ENCODE measurements at places on chromosomes 11 and 22.

GRCh38 chr11:93494357-93494756, 48.8 kb downstream of the SMCO4 start:
- DNase-seq, result peak; percentile 73

- DNase-seq, result no peak
Measured at GRCh38 chr11:110530900-110531741, 101.4 kb downstream of the FDX1 start.

DNA sequence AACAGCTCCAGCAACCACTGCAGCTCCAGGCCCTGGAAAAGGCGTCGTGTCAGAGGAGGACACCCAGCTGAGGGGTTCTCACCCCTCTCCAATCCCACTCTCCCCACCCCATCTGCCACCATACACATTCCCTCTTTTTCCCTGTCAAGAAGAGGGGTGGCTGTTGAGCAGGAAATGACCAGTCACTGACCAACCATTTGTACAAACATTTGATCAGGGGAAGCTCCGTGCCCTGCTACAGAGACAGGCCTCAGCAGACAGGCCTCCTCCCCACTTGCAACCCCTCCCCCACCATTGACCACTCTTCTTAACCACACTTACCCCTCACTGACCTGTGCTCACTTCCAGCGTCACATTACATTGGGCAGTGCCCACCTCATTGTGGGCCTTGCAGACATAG, 2.3 kb upstream of the VSIG2 start:
- no peak for DNase-seq

- DNase-seq, result peak; percentile 3
Measured at GRCh38 chr11:27786331-27786730, 86.1 kb upstream of the BDNF start.

- no peak for DNase-seq
Measured at GRCh38 chr22:32636884-32637283, 162.3 kb downstream of the FBXO7 start.

DNA sequence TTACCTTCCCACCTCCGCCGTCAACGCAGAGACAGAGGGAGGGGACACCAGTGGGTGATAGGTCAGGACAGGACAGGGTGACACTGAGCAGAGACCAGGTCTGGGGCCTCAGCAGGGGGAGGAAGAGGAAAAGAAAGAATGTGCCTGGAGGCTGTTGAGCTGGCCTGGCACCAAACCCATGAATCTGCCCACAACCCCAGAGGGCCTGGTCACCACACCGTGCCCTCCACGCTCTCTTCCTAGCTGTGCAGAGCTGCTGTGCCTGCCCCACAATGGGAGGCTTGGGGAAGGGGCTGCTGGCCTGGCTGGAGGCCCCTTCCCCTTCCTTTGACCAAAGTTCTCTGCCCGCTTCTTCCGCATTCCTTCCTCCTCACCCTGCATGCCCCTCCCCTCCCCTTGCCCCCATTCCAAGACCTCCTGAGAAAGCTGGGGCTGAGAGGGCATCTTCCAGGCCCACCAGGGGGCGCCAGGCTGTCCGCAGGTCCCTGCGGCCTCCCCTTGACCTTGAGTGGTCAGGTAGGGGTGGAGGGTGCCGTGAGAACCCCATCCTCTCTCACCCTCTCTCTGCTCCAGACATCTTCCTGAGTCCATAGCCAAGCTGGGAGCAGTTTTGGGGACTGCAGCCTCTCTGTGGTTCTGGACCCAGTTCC, 11.0 kb upstream of the CACNA1I start:
- no peak for DNase-seq

DNA sequence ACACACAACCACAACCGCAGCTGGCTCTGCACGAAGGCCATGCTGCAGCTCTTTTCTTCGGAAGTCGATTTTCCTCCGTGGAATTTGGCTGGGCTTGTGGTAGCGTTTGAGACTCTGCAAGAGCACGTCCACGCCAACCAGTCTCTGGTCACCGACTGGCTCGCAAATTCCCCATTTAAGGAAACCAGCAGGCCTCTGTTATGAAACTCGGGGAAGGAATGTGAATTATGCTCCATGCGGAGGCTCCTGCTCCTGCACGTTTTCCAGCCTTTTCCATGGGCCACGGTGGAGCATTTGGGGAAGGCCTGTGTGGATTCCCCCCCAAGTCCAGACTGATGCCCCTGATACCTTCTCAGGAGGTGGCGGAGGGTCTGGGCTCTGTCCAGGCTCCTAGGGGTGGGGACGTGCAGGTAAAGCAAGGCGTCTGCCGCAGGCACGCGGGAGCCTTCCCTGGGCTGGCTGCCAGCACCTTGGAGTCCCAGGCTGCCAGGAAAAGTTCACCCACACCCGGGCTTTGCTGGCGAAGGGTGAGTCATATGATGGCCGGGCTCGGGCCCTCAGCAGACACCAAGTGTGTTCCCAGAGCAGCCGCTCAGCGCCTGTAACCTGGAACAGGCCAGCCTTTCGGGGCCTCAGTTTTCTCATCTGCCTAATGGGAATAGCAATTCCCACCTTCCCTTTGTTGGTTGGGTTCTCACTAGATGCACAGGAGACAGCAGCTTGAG, 41.9 kb downstream of the LRP5 start:
- peak; percentile 95 for DNase-seq

DNA sequence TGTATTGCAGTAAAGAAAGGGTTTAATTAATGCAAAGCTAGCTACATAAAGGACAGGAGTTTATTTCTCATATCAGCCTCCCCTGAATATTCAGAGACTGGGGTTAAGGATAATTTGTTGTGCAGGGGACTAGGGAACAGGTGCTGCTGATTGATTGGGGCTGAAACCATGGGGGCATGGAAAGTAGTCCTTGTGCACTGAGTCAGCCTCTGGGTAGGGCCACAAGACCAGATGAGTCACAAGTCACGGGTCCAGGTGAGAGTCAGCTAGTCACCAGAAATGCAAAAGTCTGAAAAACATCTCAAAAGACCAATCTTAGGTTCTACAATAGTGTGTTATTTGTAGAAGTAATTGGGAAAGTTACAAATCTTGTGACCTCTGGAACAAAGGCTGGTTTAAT, 32.9 kb upstream of the SYT13 start:
- DNase-seq, result no peak

GRCh38 chr11:111361874-111362273, 17.2 kb downstream of the POU2AF1 start:
- DNase-seq, result no peak

DNA sequence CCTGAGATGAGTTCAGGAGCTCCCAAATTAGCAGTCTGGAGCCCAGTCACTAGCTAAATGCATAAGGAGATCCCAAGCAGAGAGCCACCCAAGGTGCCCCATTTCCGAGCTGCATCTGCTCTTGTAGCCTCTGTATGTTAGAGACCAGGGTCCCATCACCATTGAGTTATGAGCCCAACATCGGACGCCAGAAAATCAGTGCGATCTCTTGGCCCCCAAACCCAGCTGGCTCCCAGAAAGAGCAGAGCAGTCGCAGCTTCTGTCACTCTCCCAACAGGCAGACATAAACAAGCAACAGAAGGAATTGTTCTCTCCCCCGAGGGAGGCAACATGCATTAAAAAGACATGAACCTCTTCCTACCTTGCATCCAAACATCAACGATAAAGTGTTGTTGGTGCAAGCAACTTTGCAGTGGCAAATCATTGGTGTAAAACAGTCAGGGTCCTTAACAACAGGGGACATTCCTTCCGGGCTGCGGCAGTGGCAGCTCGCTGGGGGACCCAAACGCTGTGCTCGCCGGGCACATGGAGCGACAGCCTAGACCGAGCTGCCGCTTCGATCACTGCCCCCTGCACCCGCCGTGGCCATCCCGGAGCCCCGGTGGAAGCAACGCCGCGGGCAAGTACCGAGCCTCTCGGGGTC, 907.1 kb downstream of the DLG2 start:
- no peak for DNase-seq

DNA sequence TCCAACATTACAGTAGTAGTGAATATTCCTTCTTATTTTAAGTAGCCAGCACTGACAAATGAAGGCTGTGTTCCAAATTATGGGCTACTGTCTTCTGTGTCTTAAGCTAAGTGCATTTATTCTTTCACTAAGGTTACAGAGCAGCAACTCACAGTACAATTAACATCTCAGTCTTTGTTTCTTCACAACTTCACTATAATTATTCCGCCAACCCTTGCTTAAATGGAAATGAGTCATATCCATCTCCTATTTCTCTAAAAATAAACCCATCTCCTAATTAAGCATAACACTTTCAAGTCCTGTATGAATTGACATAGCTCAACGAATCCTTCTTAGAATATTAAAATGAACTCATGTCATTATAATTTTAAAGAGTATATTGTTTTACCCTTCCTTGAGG, 6.7 kb downstream of the ETS1 start:
- DNase-seq, result no peak

GRCh38 chr11:35404388-35404775, 15.0 kb downstream of the SLC1A2 start:
- DNase-seq, result no peak

DNA sequence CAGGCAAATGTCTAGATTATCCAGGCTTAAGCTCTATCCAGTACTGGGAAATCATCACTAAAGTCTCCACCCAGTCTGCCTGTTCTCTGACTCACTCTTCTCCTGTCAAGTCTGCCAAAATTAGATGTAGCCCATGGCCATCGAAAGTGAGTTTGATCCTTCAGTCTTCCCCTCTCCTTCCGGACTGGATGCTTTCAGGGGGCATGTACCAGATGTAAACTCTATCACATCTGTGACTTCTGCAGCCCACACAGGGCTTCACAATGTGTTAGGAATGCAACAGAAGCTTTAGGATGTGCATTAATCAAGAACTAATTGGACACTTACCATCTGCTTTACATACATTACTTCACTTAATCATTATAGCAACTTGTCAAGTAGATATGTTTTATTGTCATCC, 12.3 kb downstream of the ME3 start:
- no peak for DNase-seq

DNA sequence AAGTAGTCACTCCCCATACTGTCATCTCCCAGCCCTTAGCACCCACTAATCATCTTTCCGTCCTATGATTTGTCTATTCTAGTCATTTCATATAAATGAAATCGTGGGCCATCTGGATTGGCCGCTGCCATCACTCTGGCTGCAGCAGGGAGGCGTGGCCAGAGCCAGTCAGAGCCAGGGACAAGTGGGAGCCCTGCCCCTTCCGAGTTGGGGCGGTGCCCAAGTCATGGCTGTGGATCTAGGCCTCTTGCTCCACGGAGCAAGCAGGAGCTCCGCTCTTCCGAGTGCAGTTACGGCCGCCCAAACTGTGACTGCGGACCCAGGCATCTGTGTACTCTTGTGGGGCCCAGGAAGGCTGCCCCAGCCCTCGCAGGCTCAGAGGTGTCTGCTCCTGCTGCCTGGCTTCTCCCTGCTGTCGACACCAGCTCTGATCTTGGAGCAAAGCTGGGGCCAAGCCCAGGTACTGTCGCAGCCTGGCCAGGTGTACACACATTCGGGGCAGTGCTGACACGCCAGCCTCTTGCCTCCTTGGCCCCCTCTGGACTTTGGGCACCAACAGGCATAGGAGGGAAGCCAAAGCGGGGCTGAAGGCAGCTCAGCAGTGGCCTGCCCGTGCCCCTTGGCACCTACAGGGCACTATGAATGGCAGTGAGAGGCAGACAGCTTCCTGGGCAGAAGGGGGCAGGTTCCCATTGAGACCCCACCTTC, 8.4 kb downstream of the MRPL48 start:
- no peak for DNase-seq

- DNase-seq, result no peak
Measured at GRCh38 chr22:40972587-40972986, 21.4 kb downstream of the RBX1 start.

DNA sequence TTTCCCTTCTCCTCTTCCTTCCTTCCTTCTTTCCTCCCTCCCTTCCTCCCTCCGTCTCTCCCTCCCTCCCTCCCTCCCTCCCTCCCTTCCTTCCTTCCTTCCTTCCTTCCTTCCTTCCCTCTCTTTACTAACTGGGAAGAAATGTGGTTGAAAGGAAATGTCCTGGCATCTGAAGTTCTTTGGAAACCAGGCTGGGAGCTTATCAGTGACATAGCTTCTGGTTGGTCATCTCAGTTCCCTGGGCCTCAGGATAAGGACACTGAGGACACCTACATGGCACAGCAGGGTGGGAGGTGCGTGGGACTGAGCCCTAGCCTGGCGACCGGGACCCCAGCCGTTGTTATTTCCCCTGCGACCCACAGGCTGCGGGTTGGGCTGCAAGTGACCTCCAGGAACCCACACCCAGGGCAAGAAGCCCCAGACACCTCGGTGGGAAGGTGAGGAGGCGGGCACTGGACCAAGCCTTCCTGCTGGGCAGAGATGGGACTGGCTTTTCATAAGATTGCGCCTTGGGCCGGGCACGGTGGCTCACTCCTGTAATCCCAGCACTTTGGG, 1486.5 kb downstream of the TBC1D22A start:
- DNase-seq, result no peak
